A549 (cell line): ENCODE measurements at places on chromosomes 2 and 18.

DNA sequence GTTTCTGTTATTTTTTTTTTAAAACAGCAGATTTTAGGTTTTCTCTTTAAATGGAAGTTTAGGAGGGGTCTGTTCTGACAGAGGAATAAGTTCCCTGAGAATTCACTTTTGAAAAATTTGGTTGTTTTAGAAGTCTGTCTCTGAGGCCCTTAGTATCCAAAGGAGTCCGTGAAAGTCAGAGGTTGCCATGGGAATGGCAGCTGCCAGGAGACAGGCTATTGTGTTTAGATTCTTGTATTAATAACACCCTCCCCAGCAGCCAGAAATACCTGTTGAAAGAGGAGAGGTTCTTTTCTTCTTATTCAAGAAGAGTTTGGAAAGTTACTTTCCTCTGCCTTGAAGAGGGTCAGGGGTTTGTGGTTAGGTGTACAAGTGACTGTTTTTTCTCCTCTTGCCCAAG lies 29.5 kb downstream of the TNP1 start:
- DNase-seq, result no peak

DNA sequence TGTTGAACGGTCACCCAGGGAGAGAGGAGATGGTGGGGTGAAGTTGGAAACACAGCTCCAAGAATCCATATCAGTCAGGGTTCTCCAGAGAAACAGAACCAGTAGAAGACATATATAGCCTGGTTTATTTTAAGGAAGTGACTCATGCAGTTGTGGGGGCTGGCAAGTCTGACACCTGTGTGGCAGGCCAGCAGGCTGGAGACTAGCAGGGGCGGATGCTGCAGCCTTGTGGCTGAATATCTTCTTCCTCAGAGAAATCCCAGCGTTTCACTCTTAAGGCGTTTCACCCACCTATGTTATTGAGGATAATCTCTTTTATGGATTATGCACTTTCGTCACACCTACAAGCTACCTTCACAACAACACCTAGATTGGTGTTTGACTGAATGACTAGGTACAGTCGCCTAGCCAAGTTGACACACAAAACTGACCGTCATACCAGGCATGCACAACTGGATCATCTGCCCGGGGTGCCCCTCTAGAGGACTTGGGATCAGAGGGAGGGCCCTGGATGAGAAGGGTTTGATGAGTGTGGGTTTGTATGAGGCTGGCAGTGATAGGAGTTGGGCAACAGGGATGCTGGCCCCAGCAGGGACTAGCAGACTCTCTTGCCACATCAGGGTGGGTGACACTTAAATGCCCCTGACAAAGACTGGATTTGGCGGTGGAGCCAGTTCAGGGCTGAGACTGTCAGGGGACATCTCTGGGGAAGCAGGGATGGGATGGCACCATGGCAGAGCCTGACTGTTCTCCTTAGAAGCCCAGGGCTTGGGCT lies 23.4 kb downstream of the MROH2A start:
- no peak for DNase-seq

GRCh38 chr2:68994864-68995263 lies 18.1 kb upstream of the ANTXR1 start:
- DNase-seq, result no peak

GRCh38 chr2:113979191-113980128 lies 89.6 kb downstream of the ACTR3 start:
- DNase-seq, result peak; percentile 46

DNA sequence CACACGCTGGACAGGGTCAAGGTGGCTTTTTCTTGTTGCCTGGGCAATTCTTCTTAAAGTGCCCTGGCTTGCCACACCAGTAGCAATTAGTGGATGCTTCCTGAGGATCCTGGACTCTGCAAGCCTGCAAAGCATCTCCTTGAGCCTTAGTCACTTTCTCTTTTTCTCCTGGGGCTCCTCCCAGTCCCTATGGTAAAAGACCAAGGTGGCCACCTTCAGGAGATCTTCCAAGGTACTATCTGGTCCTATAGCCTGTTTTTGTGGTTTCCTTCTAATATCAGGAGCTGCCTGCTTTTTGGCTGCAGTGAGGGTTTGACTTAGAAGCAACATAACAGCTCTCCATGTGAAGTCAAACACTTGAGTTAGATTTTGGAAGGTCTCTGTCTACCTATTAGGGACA lies 33.3 kb upstream of the GMCL1 start:
- no peak for DNase-seq

- DNase-seq, result no peak
Observed at GRCh38 chr18:59055345-59056032, 84.2 kb upstream of the SEC11C start.

DNA sequence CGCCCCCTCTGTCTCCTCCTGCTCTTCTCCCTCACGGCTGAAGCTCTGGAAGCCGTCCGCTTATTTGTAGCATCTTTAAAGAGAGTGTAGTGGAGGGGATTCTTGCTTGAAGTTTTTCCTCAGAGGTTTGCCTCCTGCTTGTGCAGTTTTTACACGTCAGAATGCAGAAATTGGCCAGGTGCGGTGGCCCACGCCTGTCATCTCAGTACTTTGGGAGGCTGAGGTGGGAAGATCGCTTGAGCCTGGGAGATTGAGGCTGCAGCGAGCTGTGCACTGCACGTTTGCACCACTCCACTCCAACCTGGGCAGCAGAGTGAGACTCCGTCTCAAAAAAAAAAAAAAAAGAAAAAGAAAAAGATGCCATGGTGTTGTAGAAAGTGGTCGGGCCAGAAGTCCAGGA lies 69.0 kb downstream of the ITGB1BP1 start:
- no peak for DNase-seq

DNA sequence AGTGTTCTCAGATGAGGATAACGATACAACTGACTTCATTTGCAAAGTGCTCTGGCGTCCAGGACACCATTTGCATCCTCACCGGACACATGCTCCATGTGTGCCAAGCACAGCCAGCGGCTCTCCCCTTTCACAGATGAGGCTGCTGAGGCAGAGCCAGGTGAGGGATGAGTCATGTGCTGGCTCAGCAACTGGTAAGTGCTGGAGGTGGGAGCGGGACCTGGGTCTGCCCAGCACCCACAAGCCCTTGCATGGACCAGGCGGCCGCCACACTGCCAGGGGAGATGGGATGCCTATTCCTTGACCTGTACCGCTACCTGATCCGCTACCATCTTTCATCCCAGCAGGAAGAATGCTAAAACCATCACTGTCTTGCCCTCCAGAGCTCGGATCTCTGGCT lies 86.2 kb upstream of the ASB18 start:
- no peak for DNase-seq

DNA sequence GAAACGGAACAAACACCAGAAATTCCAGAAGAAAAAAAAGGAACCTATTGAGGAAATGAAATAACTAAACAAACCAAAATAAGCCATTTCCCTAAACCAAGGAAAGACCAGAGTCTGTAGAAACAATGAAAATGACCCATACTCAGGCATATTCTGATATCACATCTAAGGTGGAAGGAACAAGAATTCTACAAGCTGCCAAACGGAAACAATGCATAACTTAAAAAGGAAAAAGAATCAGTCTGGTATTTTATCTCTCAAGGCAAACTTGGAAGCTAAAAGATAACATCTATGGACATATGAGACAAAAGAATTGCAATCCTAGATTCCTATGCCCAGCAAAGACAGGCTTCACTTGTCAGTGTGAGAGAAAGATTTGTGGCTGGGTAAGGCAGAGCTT lies 326.2 kb downstream of the PDE11A start:
- DNase-seq, result no peak

DNA sequence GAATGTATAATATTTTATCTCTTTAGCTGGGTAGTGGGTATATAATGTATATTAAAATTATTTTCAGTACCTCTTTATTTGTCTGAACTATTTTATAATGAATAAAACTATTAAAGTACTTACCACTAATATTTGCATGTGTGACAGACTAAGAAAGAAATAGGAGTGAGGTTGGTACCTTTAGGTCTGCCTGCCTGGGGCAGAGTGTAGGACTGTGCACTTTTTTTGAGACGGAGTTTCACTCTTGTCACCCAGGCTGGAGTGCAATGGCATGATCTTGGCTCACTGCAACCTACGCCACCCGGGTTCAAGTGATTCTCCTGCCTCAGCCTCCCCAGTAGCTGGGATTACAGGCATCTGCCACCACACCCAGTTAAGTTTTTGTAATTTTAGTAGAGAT lies 18.8 kb downstream of the NCOA1 start:
- DNase-seq, result no peak

DNA sequence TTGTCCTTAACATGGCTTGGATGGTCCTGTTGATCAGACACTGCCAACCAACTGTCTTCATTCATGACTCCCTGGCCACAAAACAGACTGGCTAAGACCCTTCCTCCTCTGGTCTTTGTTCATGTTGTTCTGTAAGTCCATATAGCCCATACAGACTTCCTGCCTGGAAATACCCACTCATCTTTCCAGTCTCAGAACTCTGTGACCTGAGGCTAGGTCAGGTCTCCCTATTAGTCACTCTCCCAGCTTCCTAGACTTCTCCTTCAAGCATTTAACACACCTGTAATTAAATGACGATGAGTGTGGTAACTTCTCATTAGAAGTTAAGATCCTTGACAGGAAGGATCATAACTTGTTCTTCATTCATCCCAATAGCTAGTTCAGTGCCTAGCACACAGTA lies 56.3 kb downstream of the CCDC93 start:
- no peak for DNase-seq

GRCh38 chr18:61917818-61918217 lies 25.0 kb upstream of the RNF152 start:
- DNase-seq, result no peak

- DNase-seq, result no peak
Observed at GRCh38 chr2:42925742-42926433, 133.5 kb upstream of the HAAO start.

DNA sequence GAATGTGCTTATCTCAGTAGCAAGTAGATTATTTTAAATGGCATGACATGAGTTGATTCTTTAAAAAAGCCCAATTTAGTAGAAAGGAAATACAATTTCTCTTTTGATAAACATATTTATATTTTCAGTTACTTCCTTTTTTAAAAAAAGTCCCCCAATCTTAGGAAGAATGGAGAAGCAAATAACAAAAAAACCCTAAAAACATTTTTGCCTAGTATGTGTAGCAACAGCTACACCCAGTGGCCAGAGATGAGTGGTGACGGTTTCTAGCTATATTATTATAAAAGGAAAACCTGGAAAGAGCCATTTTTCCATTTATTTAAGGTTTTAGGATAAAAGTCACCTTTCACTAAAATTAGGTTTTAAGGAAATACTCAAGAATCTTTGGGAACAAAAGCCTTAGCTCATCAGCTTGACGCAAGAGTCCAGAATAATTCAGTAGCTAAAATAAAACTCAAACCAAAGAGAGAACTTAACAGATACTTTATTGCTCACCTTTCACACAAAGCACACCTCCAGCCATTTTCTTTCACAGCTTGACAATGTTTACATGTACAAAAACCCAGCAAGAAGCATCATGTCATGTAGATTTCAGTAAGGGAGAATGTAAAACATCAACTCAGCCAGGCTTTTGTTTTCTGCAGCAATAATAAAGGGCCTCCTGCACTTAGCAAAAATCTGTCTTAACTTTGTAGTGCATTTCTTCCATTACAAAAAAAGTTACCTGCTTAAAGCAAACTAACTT lies 15.7 kb downstream of the FAM98A start:
- DNase-seq, result no peak

DNA sequence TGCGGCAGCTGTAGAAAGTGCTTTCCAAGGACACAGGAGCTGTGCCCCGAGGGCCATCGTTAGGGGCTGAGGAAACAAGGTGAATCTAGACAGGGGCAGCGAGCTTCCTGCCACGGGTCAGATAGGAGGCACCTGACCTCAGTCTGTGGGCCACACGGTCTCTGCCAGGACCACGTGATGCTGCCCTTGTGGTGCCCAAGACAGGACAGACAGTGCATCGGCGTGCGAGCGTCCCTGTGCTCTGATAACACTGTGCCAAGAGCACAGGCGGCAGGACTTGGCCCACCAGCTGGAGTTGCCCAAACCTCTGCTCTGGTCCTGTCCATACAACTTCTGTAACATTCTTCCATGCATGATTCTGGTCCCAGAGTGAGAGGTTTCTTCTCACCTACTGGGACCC lies 225.4 kb downstream of the TWIST2 start:
- no peak for DNase-seq

GRCh38 chr18:4831791-4832375 lies 365.2 kb downstream of the AKAIN1 start:
- DNase-seq, result no peak

GRCh38 chr2:202114291-202114690 lies 41.2 kb downstream of the KIAA2012 start:
- DNase-seq, result no peak

GRCh38 chr18:3246635-3247239 lies 864 bp upstream of the MYL12A start:
- DNase-seq, result no peak
